DMS53 (cell line): ENCODE measurements at places on chromosomes 3 and 15.

DNA sequence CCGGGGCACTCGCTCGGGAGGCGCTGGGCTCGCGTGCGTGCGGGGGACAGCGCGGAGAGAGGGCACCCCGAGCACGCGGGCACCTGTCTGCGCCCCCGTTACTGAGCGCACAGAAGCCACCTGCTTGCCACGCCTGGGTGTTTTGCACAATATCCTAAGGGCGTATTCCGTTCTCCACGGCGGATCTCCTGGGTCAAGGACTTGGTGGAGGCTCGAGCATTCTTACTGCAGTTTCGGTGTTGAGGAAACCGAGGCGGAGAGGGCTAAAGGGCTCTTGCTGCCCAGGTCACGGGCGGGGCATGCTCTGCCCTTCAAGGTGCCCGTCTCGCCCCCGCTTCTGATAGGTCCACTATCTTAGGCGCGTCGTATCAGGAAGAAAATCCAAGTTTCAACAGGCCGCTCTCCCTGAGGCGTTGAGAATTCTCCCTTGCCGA lies 526 bp downstream of the GPD1L start:
- peak; percentile 48 for DNase-seq

DNA sequence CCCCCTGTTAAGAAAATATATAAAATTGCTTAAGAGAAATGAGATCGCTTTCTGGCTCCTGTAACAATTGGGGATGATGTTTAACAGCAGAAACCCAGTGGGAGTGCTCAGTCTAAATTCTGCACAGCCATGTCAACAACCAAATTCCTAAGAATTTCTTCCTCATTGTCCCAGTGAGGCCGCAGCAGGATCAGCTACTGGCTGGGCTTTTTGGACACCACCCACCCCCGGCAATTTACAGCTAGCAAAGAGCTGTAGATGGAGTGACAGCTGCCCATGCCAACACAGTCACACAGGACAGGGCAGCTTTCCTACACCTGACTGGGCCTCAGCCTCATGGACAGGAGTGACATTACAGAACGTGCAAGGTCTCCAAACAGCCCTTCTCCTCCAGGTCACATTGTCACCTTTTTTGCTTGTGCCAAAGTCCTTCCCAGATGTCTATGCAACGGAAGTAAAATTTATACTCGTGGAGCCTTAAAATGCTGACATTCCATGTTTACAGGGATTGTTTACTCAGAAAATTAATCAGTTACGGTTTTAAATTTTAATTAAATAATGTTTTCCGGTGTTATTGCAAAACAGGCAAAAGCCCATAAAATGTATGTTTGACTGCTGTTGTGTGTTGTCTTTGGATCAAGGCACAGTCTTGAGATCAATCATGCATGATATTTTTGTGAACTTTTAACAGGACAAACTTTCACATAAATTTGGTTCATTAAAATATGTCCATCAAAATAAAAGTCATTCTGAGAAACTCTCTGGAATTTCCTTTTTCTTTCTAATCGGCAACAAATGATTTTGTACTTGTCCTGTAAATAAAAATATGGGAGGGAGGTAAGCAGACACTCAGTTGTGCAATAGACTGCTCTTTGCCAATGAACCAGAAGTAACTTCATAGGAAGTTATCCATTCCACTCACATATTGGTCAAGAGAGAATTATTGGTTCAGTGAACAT lies 943.2 kb downstream of the MCTP2 start:
- DNase-seq = no peak

DNA sequence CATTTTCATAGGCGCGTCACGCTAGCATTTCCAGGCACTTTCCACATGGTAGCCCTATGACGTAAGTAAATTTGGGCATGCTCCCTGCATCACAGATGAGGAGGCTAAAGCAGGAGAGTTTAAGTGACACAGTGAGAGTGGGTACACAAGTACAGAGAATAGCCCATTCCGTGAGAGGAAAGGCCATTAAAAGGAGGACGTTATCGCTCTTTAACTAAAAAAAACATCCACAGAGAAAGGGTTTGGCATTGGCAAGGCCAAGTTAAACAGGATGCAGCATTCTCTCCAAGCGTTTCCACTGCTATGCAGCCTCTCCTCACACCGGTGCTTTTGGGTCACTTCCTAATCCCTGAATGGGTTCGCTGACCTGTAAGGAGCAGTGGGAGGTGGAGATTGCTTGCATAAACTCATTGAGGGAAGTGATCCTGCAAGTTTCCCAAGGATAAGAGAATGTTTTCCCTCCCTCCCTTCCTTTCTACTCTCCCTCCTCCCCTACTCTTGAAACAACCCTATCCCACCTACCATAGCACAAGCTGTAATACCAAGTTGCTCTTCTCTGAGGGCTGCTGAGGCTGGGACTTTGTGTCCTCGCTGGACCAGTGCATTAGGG lies 147.7 kb downstream of the VGLL4 start:
- DNase-seq = no peak

DNA sequence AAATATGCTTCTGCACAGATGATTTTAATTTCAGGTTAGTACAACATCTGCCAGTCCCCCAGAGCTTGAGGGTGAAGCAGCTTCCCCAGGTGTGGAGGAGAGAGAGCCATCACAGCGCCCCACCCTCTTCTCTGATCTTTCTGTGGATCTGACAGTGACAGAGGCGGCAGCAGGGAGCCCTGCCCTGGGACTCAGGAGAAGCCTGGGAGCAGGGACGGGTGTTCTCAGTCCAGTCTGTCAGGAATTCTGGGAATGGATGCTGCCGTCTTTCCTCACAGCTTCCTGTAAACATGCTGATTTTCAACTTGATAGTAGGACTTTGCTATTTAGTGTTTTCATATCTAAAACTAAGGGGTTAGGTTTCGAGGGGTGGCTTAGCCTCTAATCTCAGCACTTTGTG lies 11.4 kb upstream of the RAB8B start:
- no peak for DNase-seq

DNA sequence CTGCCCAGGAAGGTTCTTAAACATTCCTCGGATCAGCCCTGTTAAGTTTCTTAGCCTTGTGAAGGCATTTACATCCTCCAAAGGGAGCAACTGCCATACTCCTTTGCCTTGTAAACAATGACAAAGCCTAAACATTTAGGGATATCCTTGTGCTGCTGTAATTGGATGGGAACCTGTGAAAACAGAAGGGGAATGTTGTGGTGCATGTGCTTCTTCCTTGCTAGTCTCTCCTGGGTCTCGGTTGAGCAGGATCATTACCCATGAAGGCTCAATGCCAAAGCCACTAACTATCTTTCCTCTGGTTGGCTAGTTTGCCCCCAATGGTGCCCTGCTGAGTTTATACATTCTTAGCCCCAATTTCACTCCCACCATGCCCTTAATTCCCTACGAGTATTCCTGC lies 17.3 kb downstream of the CHRNA3 start:
- DNase-seq = no peak

GRCh38 chr3:72227486-72228070 lies 442.6 kb upstream of the PROK2 start:
- DNase-seq = no peak

GRCh38 chr3:58180940-58181587 lies 29.7 kb downstream of the DNASE1L3 start:
- DNase-seq = peak; percentile 81

- DNase-seq = peak; percentile 85
Observed at GRCh38 chr15:40217166-40217824, 21.6 kb upstream of the PAK6 start.

GRCh38 chr3:178078953-178079352 lies 457.3 kb upstream of the KCNMB2 start:
- no peak for DNase-seq

DNA sequence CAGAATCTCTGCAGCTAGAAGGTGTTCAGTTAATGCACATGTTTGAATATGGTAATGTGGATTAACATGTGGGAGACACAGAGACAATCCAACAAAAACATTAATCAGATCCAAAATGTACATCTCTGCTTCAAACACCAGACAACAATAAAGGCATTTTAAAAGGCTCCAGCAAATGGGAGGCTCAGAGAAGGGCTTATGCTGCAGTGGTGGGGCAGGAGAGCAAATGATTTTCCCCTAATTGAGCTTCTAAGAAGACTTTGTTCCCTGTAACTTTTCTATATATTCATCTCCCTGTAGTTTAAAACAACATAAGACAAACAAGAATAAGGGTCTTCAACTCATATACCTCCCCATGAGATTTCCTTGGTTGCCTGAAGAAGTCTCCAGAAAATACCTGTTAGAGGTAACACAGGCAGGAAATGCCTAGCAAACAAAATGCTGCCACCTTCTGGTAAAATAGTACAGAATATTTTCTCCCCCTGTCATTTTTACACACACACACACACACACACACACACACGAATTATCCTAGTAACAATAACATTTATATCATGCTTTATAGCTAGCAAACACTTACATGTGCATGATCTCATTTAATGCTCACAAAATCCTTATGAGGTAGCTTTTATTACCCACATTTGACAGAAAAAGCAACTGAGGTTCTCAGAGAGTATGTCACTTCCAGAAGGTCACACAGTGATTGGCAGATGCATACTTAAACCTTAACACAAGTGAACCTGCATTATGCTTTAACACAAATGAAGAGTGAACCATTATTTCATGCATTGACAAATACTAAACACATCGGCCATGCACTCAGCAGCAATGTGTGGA lies 123.4 kb upstream of the MB21D2 start:
- DNase-seq = peak; percentile 75

- no peak for DNase-seq
Observed at GRCh38 chr15:27936164-27936563, 163.0 kb downstream of the OCA2 start.

DNA sequence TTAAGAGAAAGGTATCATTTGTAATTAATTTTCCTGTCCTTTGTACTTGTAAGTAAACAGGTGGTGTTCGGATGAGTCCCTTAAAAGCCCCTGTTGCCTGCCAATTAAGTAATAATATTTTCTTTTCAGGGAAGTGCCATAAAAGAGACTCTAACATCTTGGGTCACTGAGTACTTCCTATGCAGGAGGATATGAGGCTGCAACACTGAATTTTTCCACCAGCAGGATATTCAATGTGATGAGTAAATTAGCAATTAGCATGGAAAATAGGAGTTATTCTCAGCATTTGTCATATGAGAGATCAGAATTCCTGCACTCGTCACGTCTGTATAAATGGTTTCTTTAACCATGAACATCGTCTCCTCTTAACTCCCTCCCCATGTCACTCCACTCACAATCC lies 45.4 kb downstream of the WWTR1 start:
- DNase-seq = no peak

GRCh38 chr3:192892981-192893700 lies 24.5 kb downstream of the MB21D2 start:
- no peak for DNase-seq

DNA sequence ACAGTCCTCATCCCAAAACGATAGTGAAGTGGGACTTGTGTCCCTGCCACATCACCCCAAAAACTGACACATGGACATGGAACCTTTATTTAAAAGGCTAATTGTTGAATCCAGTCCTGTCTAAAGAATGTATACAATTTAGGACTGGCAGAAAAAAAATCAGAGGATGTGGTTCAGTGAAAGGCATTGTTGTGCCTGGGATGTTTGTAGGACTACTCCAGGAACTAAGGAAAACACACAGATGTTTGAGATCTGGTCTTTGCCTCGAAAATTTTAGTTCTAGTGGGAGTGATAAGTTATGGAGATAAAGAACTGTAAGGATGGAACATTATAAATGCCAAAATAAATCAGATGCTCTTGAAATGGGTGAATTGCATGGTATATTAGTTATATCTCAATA lies 27.2 kb downstream of the VGLL4 start:
- no peak for DNase-seq

DNA sequence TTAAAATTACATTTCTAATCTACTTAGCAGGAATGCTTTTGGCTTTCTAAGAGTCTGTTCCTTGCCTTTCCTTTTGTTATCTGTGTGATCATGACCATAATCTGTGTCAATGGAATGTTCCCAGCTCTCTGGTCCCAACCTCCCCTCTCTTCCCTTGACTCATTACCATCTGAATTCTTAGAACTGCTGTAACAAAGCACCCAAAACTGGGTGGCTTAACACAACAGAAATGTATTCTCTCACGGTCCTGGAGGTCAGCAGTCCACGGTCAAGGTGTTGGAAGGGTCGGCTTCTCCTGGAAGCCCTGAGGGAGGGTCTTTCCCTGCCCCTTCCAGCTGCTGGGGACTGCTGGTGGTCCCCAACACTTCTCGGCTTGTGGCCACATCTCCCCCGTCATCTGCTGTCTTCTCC lies 81.1 kb downstream of the LRRK1 start:
- DNase-seq = no peak

GRCh38 chr3:126582311-126582710 lies 23.6 kb upstream of the C3orf22 start:
- DNase-seq = no peak
